ENCODE measurements at places on chromosomes 13 and 19.

DNA sequence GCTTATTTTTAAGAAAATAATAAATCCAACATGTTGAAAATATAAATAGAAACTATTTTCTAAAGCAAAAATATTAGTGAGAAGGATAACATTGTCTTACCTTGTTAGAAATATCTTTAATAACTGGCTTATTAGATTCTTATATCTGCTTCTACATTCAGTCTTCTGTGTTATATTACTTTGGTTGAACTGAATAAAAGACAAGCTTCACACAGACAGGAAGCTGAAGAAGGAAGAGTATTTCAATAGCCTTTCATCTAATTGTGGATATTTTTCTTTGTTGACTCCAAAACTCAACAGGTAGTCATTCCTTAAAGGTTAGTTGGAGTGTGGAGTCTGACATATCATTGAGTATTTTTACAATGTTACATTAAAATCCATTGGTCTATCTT, 10.9 kb downstream of the SETDB2 start:
- H3K27me3 ChIP-seq = no peaks in the 10 kb centered on the region
- H3K4me3 ChIP-seq = no peak overlapping the region
- no peak for DNase-seq
- no peak overlapping the region for H3K27ac ChIP-seq

GRCh38 chr13:31522396-31522795, 216.9 kb upstream of the RXFP2 start:
- peaks cover 3% of the 10 kb centered on the region for H3K27me3 ChIP-seq
- peaks cover 45% of the 10 kb centered on the region for H3K4me1 ChIP-seq
- H3K36me3 ChIP-seq = peaks cover 4% of the 10 kb centered on the region
- no peak overlapping the region for H3K4me3 ChIP-seq
- H3K27ac ChIP-seq = no peak overlapping the region

- no peak overlapping the region for H3K4me3 ChIP-seq
- H3K36me3 ChIP-seq = no peaks in the 10 kb centered on the region
- no peaks in the 10 kb centered on the region for H3K4me1 ChIP-seq
- H3K27me3 ChIP-seq = peaks cover 15% of the 10 kb centered on the region
- peak; percentile 67 for DNase-seq
These were observed 7.7 kb upstream of the CXCL17 start for GRCh38 chr19:42450314-42450934.

DNA sequence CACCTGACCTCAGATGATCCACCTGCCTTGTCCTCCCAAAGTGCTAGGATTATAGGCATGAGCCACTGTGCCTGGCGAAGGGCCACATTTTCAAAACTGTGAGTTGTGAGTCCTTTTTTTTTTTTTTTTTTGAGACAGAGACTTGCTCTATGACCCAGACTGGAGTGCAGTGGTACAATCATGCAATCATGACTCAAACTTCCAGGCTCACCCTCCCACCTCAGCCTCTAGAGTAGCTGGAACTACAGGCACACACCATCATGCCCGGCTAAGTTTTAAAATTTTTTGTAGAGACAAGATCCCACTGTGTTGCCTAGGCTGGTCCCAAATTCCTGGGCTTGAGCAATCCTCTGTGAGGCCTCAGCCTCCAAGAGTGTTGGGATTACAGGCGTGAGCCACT, 3.8 kb upstream of the MYPOP start:
- no peak overlapping the region for H3K27ac ChIP-seq
- no peak for DNase-seq

DNA sequence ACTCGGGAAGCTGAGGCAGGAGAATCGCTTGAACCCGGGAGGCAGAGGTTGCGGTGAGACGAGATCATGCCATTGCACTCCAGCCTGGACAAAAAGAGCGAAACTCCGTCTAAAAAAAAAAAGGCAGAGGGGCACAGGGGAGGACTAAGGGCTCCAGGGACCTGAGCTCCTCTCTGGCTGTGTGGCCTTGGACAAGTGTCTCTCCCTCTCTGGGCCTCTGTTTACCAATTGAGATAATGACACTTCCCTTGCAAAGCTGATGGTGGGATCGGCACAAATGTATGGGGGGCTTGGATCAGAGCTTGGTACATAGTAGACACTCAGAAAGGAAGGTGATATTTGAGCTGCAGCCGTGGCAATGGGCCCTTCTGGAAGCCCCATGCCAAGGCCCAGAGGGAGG, 11.4 kb upstream of the SPACA4 start:
- H3K27me3 ChIP-seq = peaks cover 21% of the 10 kb centered on the region
- H3K36me3 ChIP-seq = no peaks in the 10 kb centered on the region

- H3K4me1 ChIP-seq = no peaks in the 10 kb centered on the region
- DNase-seq = no peak
- H3K27me3 ChIP-seq = no peaks in the 10 kb centered on the region
- no peak overlapping the region for H3K4me3 ChIP-seq
- H3K27ac ChIP-seq = no peak overlapping the region
- H3K36me3 ChIP-seq = no peaks in the 10 kb centered on the region
These were observed 1633.5 kb downstream of the SLITRK1 start for GRCh38 chr13:82248762-82249161.

DNA sequence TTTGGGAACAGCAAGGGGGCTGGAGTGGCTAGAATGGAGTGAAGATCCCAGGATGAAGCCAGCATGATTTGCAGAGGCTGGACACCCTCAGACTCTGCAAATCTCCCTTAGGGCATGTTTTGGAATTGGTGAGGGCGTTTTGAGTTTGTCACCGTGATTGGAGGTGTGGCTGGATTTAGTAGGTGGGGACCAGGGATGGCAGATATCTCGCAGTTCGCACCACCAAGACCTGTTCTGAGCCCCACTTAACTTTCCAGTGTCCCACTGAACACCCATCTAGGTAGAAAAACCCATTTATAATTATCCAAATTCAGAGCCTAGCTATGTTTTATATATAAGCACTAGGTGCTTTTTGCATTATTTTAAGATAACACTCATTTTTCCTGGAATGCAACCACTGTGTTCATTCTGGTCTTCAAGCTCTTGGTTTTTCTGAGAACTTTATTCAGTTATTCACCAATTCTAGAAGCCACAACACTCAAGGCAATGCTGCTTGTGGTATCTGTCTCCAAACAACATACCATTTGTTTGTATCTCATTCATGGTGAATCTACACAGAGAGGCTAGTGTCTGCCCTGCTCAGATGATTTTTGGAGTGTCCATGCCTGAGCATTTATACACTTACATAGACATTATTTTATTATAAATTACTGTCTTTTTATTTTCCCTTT, 3.0 kb upstream of the NANOS2 start:
- DNase-seq = no peak
- H3K36me3 ChIP-seq = no peaks in the 10 kb centered on the region
- no peak overlapping the region for H3K4me3 ChIP-seq

DNA sequence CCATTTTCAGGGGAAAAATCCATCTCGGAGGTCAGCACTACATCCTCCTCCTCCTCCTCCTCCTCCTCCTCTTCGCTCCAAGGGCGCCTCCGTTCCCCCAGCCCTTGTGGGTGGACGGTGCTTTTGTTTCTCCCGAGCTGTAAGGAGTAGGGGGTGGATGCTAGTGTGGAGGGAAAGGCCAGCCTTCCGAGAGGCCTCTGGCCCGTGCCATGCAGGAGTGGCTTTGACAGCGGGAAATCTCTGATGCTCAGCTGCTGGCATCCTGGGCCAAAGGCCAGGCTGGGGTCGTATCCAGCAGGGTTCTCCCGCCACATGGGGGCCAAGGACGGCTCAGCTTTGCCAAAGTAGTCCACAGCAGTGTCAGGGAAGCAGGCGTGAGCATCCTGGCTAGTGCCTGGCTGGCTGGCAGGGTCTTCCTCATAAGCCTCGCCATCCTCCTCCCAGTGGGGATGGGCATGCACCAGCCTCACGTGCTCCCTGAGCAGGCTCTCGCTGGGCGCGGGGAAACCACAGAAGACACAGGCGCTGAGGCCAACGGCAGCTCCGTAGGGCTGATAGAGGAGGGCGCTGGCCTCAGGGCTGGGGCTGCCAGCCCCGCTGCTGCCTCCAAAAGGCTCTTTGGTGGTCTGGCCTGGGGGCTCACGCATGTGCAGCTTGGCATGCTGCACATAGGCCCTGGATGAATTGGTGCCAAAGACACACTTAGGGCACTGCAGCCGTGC, 10.5 kb downstream of the WIZ start:
- H3K4me3 ChIP-seq = no peak overlapping the region
- H3K4me1 ChIP-seq = no peaks in the 10 kb centered on the region
- H3K27me3 ChIP-seq = no peaks in the 10 kb centered on the region
- no peak for DNase-seq
- no peaks in the 10 kb centered on the region for H3K36me3 ChIP-seq

DNA sequence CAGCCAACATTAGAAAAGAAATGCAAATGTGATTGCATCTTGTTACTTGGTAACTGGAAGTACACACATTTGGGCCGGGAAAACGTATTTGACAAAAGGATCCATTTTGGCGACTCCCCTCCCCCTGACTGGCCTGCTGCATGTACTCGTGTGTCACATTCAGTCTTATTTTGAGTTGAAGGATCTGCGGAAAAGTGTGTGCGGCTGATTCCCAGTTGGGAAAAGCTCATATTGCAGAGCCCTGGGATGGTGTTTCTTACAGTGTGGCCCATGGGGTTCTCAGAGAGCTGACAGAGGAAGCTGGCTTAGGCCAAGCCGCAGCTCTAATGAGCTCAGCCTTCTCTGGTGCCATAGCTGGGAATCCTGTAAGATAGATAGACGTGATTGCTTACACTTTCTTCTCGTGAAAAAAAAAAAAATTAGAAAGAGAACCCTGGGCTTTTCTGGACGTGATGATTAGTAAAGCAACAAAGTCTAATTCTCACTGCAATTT, 170.3 kb upstream of the ARGLU1 start:
- H3K27me3 ChIP-seq = no peaks in the 10 kb centered on the region
- peak overlapping the region; percentile 97 for H3K27ac ChIP-seq
- H3K4me3 ChIP-seq = no peak overlapping the region
- no peak for DNase-seq
- H3K36me3 ChIP-seq = peaks cover 12% of the 10 kb centered on the region

DNA sequence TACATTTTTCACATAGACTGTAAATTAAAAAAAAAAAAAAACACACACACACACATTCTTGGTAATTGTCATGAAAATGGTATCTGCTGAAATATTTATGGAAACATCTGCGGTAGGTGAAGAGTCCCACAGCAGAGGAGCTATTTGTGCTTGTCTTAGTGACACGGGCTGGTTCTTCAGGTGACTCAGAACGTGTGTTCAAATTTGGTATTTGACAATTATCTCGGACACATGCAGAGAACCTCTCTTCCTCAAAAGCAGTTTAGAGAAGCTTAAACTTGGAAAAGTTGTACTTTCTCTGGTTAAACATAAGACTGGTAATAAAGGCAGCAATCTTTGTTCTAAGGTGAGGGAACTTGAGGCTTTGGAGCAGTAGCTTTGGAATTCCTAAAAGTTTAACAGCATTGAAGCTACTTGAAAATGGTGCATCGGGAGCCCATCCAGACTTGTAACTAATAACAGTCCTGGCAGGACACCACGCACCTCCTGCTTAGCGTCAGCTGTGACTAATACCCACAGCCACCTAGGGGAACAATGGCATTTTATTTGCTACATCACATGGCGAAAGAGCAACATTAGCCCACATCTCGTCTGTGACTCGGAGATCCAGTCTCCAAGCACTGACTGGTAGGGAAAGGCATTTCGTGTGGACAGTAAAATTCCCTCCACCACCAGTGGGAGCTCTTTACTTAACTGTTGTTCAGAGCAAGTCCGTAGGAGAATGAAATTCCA, 1505.1 kb upstream of the SLC10A2 start:
- H3K27ac ChIP-seq = no peak overlapping the region
- no peak overlapping the region for H3K4me3 ChIP-seq
- no peaks in the 10 kb centered on the region for H3K36me3 ChIP-seq
- peak; percentile 60 for DNase-seq
- peaks cover 2% of the 10 kb centered on the region for H3K27me3 ChIP-seq

- H3K27me3 ChIP-seq = no peaks in the 10 kb centered on the region
- peaks cover 60% of the 10 kb centered on the region for H3K4me1 ChIP-seq
- DNase-seq = peak; percentile 88
These were observed at the start of gene CUL4A for GRCh38 chr13:113209336-113209758. CUL4A (plus strand) TSS chr13:113209613; CDS start chr13:113209628, 15 bp downstream.

DNA sequence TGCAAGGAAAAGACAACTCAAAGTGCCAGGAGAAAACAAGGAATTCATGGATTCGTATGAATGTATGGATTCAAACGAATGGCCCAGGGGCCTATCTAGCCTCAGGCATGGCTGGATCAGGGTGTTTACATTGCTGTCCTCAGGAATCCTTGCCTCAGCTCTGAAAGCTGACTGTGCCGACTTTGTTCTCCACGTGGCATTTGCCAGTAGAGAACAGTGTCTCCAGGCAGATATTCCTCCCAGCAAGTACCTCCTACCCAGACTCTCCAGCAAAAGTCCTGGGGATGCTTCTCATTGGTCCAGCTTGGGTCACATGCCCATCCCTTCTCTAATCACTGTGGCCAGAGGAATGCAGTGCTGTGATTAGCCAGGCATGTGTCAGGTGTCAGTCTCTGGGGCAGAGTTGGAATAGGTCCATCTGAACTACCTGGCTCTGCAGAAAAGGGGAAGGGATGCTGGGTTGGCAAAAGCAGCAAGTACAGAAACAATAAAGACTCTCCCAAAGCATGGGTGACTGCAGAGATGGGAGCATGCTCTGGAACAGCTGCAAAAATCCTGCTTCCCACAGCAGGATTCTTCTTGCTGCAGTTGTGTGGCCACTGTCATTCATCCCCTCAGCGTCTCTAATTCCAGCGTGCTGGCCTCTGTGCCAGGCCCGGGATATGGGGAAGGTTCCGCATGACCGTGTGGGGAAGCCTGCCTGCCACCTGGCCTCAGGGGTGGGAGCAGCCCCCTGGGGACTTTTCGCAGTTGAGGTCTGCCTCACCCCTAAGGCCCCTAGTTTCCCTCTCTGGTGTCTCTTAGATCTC, 30.0 kb downstream of the CCNE1 start:
- peak; percentile 20 for DNase-seq
- H3K4me3 ChIP-seq = peak overlapping the region; percentile 55
- H3K27ac ChIP-seq = no peak overlapping the region
- no peaks in the 10 kb centered on the region for H3K36me3 ChIP-seq

DNA sequence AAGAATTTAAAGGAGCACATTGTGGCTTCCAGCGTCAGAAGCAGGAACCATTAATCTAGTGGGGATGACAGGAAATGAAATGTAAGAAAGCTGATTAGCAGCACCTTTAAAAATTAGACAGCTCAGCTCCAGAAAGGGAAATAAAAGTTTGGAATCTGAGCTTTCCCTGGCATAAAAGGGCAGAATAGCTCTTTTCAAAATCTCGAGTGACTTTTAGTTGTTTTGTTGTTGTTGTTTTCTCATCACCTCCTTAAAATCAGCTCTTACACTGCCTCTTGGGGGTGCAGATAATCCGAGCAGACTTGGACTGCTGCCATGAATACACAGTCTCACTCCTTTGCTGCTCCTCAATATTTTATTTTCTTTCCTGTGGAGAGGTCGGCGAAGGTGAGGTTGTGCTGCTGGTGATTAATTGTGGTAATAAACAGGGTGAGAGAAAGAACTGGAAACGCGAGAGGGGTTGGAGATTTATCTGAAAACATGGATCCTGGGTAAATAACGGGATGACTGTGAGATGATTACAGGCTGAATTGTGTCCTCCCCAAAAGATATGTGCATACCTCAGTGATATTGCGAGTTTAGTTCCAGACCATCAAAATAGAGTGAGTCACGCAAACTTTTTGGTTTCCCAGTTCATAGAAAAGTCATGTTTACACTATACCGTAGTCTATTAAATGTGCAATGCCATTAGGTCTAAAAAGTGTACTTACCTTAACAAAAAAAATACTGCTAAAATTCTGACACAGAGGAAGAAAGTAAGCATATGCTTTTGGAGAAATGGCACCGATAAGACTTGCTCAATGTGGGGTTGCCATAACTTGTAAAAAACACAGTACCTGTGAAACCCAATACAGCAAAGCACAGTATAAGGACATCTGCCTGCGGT, 787.7 kb downstream of the UQCRFS1 start:
- H3K4me1 ChIP-seq = peaks cover 92% of the 10 kb centered on the region
- H3K4me3 ChIP-seq = peak overlapping the region; percentile 11
- DNase-seq = no peak
- peak overlapping the region; percentile 98 for H3K27ac ChIP-seq

Data from nephron progenitor cell (in vitro differentiated cells).